ENCODE measurements at places on chromosomes 3 and 15.

DNA sequence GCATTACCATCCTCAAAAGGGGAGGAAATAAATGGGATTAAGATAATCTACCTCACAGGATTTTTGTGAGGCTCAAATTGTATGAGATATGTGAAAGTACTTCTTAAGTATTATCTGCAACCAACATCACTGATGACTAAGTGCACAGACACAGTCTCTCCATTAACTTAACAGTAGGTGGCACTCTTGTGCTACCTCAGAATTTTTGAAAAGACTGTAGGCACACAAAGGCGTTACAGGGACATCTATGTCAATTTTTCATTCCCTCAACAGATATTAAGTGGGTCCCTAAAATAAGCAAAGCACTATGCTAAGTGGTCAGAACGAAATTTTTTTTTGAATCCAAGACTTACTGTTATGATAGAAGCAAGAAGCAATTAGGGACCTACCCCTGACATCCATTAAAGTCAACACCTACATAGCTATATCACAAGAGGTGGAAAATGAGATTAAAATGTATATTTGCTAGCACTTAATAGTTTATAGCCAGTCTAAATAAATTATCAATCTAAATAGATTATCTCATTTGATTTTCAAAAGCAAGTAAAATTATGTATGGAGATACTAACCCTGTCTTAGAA, 52.9 kb downstream of the RYK start:
- peak; percentile 74 for DNase-seq

DNA sequence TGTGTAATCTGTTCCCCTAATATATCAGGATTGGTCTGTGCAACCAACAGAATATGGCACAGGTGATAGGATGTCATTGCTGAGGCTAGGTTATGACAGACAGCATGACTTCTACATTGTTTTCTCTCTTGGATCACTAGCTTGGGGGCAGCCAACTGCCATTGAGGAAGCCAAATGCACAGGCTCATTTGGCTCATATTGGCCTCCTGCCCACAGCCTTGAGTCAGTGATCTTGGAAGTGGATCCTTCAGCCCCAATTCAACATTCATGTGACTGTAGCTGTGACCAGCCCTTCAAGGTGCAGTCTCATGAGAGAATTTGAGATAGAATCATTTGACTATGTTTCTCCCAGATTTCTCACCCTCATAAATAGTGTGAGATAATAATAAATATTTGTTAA, 675.6 kb downstream of the GRM7 start:
- DNase-seq, result no peak

- no peak for DNase-seq
Measured at GRCh38 chr15:75232252-75232813, 25.8 kb upstream of the GOLGA6C start.

GRCh38 chr15:48978638-48979037, 14.9 kb upstream of the SHC4 start:
- no peak for DNase-seq

GRCh38 chr3:58434511-58434910, 879 bp upstream of the PDHB start:
- DNase-seq, result no peak

GRCh38 chr3:136714020-136714419, 38.2 kb downstream of the STAG1 start:
- no peak for DNase-seq

DNA sequence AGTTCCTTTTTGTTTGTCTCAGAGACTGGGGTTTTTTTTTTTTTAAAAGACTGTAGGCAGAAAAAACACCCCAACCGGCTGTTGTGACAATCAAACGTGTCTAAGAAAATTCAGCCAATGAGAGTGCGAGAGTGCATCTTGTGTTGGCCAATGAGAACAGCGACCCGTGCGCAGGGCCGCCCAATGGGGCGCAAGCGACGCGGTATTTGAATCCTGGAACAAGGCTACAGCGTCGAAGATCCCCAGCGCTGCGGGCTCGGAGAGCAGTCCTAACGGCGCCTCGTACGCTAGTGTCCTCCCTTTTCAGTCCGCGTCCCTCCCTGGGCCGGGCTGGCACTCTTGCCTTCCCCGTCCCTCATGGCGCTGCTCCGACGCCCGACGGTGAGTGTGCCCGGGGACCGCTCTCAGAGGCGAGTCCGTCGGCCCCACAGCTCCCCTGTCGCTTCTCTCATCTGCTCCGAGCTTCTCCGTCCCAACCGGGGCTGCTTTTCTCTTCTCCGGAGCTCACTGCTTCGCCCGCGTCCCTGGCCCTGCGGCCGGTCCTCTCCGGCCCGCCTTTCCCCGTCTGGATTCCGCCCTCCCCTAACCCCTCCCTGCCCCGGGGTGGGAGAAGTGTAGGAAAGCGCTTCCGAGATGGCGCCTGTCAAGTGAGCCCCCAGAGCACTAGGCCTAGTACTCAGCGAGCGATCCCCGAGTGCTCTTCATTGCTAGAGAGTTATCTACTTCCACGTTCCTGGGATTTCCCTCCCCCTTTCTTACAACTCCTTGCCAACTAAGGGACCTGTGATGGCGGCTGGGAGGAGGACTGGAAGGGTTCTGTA, at the start of gene CCNB2:
CCNB2 (plus strand) TSS at position 235 of the 821 bp plus-strand sequence; CDS start at position 358, 123 bp downstream.
- DNase-seq, result peak; percentile 98
